Stimulated activated CD8-positive, alpha-beta memory T cell treated with anti-CD3 and anti-CD28 coated beads, Interleukin-7, amount 100 ng/mL, for 1 hour (primary cell): ENCODE measurements at places on chromosomes 7 and 10.

GRCh38 chr7:18347170-18347569 is 148.4 kb upstream of the HDAC9 start:
- no peak for DNase-seq

- DNase-seq = no peak
Observed at GRCh38 chr7:2894118-2894940, 50.2 kb upstream of the GNA12 start.

- DNase-seq = no peak
Observed at GRCh38 chr10:115171392-115171960, 78.3 kb downstream of the ATRNL1 start.

- no peak for DNase-seq
Observed at GRCh38 chr10:123463698-123464097, 202.5 kb upstream of the GPR26 start.

DNA sequence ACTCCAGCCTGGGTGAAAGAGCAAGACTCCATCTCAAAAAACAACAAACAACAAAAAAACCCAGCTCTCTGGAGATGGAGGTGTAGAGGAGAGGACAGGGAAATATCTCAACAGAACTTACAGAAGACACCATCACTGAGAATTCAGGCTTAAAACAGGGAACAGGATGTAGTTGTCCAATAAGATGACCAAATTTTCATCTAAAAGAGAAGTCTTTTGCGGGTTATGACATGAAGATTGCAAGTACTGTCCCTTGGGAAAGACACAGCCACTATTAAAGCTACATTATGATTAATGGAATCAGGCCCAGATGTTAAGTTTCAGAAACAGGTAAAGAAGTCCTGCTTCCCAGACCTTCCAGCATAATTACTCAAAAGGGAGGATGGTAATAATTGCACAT is 235.2 kb upstream of the NRP1 start:
- DNase-seq = no peak

DNA sequence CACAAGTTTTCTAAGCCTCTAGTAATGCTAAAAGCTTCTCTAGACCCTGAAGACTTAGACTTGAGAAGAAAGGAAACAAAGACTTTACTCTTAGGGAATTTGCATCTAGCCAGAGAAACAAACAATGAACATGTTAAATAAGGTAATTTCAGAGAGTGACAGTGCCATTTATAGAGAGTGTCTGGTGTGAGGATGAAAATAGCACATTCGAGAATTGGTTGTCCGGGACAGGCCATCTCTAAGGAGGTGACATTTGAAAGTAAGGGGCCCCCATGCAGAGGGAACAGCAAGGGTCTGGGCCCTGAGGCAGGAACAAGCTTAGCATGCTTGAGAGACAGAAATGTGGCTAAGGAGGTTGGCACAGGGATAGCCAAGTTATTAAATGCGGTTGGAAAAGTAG is 48.1 kb downstream of the ADAM22 start:
- DNase-seq = no peak

- no peak for DNase-seq
Observed at GRCh38 chr10:113187063-113187777, 237.2 kb downstream of the TCF7L2 start.

GRCh38 chr7:42930889-42931288 is 1.1 kb downstream of the PSMA2 start:
- no peak for DNase-seq

- DNase-seq = no peak
Observed at GRCh38 chr7:80895056-80895455, 23.8 kb downstream of the SEMA3C start.

GRCh38 chr10:25738776-25739175 is 195.3 kb upstream of the MYO3A start:
- no peak for DNase-seq

DNA sequence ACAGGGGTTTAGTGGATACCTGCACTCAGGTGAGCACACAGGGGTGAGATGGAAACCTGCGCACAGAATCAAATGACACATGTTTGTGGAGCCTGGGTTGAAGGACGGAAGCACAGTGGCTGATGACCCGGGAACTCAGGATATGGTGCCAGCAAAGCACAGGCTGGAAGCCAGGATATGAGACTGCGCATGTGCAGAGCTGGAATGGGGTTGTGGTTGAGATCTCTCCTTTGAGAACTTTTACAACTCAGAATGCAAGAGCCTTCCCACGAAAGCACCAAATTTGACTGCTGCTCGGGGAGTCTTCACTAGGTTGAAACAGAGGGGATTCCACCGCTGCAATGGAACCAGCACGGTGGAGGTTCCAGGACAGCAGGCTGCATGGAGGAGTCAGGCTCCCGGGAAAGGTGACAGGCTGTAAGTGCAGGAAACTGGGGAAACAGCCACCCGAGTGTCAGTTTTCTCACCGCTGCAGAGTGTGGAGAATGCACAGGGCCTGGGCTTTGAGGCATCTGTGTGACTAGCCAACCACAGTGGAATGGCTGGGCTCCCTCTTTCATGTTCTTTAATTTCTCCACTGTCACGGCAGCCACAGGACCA is 133.4 kb upstream of the TCERG1L start:
- DNase-seq = no peak

DNA sequence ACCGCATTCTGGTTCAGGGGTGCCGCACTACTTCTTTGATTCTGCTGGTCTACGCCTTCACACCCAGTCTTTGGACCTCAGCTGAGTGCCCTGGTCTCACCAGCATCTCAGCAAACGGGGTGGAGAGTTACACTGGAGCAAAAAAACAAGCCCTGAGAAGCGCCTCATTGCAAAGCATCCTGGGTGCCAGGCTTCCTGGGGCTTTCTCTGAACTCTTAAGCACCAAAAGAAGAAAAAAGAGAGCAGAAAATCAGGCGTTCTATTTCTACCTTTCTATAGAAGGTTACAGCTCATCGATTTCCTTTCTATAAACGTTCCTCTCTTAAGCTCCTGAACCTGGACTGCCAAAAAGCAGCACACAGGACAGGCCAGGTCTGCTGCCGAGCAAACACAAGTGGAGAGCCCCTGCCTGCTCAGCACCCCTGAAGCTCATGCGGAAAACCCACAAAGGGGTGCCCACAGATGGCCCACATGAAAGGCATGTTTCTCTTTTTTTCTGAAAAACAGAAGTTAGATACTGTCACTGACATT is 217.9 kb downstream of the SFMBT2 start:
- peak; percentile 4 for DNase-seq

DNA sequence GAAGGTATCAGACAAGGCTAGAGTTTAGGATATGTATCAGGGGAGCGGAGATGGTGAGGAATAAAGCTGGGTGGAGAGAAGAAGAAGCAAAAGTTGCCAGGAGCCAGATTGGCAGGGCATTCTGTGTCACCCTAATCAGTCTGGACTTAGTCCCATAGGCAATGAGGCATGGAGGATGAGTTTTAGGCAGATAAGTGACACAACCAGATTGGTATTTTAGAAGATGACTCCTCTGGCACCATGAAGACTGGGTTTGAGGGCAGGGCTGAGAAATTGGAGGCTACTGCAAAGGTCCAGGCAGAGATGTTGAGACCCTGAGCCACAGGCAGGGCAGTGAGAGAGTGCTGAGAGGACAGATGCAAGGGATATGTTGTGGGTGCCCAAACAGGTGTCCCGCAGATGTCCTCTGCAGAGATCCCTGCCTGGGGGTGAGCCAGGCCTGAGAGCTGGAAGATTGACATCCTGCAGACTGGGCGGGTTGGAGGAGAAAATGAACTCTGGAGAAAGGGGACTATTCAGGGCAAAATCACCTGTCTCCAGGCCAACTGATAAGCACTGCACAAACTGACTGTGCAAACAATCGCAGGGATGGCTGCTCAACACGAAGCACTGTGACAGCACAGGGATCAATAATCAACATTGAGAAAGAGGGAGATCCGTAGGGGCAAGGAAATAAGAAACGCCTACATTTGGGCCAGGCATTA is 11.9 kb upstream of the HABP2 start:
- no peak for DNase-seq

DNA sequence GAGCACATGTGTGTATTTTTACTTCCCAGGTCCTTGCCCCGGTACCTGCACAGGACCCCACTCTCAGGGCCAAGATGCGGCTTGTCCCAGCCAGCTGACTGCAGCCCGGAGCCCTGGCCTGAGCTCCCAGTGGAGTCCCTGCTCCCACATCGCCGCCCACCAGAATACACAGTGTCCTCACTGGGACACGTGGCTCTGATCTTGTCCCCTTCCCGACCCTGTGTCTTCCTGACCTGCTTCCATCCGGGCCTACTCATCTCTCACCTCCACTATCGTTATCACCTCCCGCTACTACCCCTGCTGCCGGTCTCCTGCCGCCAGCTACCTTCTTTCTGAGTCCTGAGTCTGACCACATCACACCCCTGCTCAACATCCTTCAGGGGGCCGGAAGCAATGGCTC is 146.3 kb upstream of the CHST15 start:
- DNase-seq = no peak

DNA sequence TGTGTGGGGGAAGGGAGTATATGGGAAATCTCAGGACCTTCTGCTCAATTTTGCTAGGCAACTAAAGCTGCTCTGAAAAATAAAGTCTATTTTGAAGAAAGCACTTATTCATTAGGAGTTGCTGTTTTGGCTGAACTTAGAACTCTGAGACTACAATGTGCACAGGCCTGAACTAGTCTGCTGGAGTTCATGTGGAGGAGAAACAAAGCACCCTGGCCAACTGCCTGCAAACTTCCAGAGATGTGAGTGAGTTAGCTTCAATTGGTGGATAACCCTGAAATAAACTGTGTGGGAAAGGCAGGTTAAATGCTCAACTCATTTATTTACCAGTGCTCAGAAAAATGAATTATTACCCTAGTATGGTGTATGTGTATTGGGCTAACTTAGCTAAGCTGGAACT is 17.3 kb upstream of the FAM241B start:
- no peak for DNase-seq

GRCh38 chr7:142440219-142440905 is 182.5 kb upstream of the PRSS58 start:
- DNase-seq = no peak

DNA sequence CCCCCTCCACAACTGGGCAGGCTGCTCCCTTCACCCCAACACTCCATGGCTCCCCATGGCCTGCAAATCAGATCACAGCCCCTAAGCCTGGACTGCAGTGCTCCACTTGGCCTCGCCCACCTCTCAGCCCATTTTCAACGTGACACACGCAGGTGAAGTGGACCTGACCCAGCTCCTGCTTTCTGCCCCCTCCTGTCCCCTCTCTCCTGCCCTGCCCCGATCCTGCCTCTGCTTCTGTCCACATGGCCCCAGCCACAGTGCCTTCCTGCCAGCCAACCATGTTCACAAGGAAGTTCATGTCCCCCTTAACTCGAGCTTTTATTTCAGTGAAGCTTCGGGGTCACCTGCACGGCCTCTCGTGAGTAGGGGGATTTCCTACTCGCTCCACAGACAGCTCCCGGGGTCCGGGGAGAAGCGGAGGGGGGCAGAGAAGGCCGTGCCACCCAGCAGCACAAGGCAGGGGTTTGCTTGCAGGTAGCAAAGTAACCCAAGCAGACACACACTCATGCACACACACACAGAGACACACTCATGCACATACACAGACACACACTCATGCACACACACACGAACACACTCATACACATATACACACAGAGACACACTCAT is 537.5 kb downstream of the DNAJB6 start:
- DNase-seq = no peak

DNA sequence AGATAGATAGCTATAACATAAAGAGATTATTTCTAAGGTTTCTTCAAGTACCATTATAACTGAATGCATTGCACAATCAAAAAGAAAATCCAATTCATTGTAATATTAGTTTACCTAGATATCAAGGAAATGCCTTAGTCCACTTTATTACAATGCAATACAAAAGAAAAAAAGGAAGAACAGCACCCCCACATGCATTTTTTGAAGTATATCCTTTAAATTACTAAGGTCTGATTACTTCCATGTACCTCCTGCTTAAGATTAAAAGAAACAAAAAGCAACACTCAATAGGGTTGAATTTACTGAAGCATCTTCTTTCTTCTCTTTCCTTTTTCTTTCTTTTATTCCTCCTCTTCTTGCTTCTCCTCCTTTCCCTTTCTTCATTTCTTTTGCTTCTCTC is 973.8 kb upstream of the LRRTM3 start:
- DNase-seq = no peak

- no peak for DNase-seq
Observed at GRCh38 chr10:107803546-107803945, 639.0 kb upstream of the SORCS1 start.

GRCh38 chr7:2288503-2288902 is 25.7 kb downstream of the SNX8 start:
- DNase-seq = no peak

DNA sequence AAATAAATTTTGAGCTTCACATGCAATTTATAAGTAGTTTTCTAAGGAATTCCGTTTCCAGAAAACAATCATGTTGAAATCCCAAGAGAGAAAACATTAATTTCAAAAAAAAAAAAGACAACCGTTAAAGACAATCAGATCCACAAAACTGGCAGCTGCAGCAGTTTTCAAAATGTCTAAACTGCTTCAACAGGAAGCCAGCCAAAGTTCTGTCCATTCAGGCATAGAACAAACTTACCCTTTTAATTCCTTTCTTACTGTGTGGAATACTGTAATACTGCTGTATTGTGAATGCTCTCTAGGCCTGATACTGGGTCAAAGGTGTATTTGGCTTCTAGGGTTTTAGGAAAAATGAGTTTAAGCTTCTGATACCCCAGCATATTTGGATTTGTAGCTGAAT is 31.6 kb downstream of the HOXA1 start:
- no peak for DNase-seq

GRCh38 chr7:76369018-76369417 is 10.2 kb upstream of the YWHAG start:
- no peak for DNase-seq

DNA sequence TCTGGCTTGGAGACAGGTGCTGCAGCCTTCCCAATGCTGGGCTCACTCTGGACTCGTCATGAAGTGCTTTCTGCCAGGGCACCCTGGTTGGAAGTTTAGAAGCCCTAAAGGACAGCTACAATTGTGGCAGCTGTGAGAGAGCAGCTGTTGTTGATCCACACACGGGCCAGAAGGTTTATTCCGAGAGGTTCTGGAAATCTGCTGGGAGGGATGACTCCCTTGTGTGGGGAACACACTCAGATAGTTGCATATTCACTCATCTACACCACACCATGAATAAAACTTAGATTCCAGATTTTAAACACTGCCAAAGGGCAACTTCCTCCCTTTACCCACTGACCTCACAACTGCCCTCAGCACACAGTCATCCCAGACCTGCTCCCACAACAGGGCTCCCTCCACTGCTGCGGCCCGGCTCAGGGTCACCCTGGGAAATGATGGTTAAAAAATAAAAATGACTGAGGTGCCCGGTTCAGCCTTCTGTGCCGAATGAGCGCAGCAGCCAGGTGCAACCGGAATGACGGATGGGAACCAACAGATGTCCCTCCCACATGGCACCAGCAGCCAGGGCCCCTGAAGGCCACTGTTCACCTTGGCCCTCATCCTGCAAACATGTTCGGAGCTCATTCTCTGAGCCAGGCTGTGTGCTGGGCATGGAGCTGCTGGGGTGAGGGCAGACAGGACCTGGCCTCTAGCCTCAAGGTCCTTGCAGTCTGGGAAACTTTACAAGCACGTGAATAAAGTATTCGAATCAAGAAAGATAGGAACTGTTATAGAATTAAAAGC is 40.2 kb downstream of the ASB13 start:
- DNase-seq = no peak

GRCh38 chr10:80313523-80313922 is 24.1 kb upstream of the MAT1A start:
- DNase-seq = no peak
